ENCODE measurements at places on chromosomes 5 and 9. TPM values are rescaled to one million over a fixed set of nuclear protein-coding genes. Genes with fewer than 3 reads are reported as not detected.

DNA sequence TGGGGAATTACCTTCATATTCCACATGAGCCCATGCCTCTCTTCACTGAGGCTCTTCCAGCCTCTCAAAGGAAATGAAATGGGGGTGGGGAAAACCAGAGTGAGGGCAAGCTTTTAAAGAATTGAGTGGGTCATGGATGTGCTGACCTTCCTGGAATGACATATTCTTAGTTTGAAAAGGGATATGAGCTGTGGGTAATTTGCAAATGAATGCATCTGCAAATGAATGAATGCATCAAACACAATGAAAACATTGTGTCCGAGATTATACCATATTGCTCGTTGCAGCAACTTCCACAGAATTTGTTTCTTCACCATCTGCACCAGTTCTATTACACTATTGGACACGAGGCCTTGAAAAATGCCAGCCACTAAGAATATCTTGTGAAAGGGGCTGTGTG, 198.6 kb upstream of the CDH6 start:
- DNase-seq = no peak

The EIF4EBP3 gene
- 8.8 TPM for polyA plus RNA-seq

DNA sequence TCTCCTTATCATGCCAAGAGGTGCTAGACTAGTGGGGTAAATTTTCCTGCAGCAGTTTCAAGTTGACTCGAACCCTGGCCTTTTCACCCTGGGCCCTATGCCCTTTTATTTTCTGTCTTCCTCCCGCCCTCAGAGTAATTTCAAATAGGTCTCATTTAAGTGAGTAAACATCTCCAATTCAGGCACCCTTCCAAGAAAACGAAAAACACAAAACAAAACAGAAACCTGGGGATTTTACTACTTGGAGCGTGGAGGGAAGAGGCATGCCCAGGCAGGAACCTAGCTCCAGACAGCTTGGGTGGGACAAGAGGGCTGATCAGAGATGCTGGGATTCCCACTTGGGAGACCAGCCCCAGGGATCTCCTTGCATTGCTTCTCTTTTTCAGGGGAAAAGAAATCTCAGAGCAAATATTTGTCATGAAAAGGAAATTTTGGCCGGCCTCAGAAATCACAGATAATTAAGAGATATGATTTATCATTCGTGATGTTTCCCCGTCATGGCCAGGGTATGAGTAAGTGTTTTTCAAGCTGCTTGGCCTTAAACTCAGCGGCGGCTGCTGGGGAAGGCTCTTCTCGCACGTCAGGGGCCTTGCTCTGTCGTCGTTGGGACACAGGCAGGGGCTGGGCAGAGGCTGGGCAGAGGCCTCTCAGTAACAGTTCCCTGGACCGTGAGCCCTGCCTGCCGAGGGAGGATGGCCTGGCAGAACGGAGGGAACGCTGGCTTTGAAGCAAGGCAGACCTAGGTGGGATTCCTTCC, 248.6 kb upstream of the KLF4 start:
- no peak for DNase-seq

GRCh38 chr5:171897231-171897630, 109.2 kb downstream of the FBXW11 start:
- no peak for DNase-seq

The MZB1 gene
- 0.52 TPM for polyA plus RNA-seq

GRCh38 chr9:135373151-135373685, 106.4 kb upstream of the PPP1R26 start:
- no peak for DNase-seq

GRCh38 chr5:91611746-91612145, 228.6 kb upstream of the ARRDC3 start:
- DNase-seq = no peak

DNA sequence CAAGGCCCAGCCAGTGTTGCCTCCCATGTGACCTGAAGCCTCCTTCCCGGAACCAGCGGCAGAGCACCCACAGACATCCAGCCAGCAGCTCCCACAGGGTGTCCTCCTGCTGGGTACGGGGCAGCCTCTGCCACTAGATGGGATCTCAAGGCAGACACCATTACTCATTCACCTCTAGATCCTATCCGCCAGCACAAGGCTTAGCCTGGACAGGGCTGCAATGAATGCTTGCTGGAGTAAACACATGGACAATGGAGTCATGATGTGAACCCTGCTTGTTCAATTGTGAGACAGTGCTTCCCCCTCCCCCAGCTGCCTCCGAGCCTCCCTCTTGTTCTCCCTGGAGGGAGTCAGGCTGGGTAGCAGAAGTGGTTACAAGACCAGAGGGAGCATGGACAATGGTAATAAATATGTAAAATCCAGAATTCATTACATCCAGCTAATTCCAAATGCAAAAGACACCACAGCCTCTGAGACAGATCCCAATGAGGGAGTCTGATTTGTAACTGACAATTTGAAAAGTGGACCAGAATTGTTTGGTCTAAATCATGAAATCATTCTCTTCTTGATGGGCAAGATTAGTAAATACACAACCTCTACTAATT, 132.0 kb downstream of the CRB2 start:
- no peak for DNase-seq

GRCh38 chr5:9500193-9500592, 45.7 kb downstream of the SEMA5A start:
- no peak for DNase-seq

GRCh38 chr5:42808888-42809611, 2.6 kb downstream of the SELENOP start:
- no peak for DNase-seq

DNA sequence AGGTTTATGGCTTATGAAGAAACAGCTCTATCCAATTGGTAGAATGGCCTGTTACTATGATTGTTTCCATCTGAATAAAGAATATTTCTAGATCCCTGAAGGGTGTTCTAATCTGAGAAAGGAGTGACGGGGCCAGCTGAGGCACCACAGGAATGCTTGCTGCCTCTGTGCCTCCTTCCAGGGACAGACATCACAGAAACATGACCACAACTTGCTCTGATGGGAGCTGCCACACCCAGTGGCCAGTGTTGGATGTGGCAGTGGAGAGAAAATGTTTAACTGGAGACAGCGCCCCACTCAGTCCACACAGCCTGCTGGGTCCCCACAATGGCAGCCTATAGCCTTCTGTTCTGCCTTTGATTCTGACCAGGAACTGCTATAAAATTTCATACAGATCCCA, 38.6 kb upstream of the TESK1 start:
- DNase-seq = no peak
